ENCODE measurements at places on chromosomes 6 and 20.

GRCh38 chr6:33897189-33897780, 93.5 kb upstream of the MLN start:
- no peak for DNase-seq

DNA sequence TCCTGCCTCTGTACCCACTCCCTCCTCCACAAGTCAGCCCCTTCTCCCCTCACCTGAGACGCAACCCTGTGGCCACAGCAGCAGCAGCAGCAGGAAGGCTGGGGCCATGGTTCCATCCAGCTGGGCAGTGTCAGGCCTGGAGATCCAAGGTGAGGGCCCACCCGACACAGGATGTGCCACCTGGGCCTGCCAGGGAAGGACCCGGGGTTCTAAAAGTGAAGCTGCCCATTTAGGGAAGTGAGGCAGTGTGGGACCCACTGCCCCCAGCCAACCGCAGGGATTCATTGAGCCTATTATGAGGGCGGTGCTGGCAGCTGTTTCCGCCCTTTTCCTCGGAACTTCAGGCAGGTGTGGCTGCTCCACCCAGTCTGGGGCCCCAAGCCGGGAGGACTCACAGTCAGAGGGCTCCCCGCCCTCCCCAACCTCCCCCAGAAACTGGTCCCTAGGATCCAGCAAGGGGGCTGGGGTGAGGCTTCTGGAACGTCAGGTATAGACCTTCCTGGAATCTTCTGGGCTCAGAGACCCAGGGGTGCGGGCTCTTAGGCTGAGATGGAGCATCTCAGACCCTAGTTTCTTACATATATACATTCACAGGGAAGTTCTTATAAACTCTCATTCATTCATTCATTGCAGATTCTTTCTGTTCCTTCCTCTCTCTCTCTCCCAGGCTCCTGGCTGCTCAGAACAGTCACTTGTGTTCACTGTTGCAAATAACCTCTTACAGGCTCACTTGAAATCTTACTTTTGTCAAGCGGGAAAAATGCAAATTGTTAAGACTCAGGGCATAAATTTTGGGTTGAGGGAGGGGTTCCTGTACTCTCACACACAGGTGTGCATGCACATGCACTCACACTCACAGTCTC, at the start of gene TREML2:
TREML2 (minus strand) TSS at position 249 of the 863 bp plus-strand sequence; CDS start at position 108, 141 bp downstream.
- peak; percentile 66 for DNase-seq

DNA sequence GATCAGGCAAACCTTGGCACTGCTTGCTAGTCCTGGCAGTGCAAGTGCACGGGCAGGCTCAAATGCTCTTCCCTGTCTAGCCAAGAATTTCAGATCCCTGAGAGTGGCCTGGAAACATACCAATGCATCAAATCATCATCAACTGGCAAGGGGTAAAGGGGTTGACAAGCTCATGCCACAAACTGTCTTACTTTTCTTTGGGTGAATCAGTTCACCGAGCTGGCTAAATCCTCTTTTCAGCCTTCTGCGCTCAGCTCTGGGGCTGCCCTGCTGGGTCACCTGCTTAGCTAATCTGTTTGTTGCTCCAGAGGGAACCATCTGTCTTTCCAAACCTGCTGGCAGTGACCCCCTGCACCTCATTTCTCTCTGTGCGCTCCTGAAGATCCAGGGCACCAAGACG, 59.5 kb downstream of the LYRM4 start:
- DNase-seq = no peak

- no peak for DNase-seq
Measured at GRCh38 chr20:1883986-1884385, 11.2 kb upstream of the SIRPA start.

DNA sequence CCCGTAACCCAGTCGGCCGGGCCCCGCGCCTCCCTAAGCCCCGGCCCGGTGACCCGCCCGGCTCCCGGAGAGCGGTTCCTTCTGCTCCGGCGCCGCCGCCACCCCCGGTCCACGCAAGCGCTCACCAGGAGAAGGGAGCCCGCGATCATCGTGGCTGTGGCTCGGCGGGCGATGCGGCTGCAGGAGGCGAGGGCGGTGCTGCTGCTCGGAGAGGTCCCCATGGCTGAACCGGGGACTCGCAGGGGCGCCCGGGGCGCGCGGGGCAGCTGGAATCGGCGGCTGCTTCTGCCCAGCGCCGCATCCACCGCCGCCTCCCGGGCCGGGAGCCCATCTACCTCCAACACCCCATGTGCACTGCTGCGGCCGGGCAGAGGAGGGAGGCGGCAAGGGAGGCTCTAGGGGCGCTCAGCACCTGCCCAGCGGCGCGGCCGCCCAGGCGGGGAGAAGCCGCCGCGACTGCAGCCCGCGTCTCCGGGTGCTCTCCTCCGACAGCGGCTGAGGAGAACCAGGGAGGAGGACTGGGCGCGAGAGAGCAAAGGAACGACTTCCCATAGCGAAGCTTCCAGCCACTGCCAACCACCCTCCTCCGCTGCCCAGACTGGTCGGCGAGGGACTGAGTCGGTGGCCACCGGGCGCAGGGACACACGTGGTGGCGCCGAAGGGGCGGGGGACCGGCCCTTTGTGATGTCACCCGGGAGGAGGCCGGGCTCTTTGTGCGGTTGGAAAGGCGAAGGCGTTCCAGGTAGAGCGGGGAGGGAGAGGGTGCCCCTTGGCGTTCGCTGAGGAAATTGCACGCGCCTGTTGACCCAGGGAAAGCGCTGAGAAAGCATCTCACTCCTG, at the start of gene TNFRSF21:
TNFRSF21 (minus strand) TSS at position 615 of the 840 bp plus-strand sequence; CDS start at position 221, 394 bp downstream.
- DNase-seq = peak; percentile 67

GRCh38 chr6:33914645-33915044, 110.8 kb upstream of the MLN start:
- DNase-seq = peak; percentile 15

DNA sequence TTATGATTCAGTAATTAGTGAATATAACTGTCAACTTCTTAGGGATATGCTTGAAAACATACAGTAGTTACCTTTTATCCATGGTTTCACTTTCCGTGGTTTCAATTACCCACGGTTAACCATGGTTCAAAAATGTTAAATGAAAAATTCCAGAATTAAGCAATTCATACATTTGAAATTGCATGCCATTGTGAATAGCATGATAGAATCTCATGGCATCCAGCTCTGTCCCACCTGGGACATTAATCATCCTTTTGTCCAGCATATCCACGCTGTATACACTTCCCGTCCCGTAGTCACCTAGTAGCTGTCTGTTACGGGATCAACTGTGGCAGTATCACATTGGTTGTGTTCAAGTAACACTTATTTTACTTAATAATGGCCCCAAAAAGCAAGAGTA, 781.7 kb upstream of the CITED2 start:
- DNase-seq = no peak

All from stimulated activated naive CD4-positive, alpha-beta T cell (primary cell).